Suppressor macrophage treated with lipopolysaccharide for 1 hour (primary cell): ENCODE measurements at places on chromosomes 4 and X.

DNA sequence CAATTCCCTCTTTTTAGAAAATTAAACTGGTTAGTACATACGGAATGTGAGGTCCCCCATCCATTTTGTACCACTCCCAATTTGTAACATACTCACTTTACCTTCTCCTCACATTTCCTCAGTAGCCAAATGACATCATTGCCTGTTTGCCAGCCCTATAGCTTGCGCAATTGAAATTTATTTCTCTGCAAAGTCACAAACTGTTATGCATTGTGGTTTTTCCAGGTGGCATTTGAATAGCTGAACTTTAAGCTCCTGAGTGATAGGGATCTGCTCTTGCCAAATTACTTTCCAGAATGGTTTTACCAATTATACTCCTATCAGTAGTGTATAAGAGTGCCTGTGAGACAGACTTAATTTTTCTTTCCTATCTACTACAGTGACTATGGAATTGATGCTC lies 7.7 kb downstream of the COL4A5 start:
- no peak for DNase-seq

GRCh38 chrX:106874075-106874474 lies 29.1 kb downstream of the RIPPLY1 start:
- peak; percentile 54 for DNase-seq

GRCh38 chr4:133638751-133639150 lies 489.7 kb downstream of the PCDH10 start:
- no peak for DNase-seq

DNA sequence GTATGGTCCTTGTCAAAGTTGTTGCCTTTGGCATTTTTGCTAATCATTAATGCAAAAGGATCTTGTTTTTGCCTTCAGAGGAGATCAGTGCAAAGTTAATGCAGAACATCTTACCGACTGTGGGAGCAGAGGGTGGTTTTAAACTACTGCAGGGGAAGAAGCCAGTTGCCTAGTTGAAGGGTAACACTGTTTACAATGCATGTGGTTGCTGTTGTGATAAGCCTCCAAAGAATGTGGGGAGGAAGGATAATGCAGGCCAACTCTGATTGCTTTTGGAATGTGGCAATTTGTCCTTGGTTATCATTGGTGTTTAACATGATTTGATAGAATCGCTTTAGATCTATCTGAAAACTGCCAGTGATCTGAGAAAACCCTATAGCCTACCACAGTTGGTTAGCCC lies 204.3 kb upstream of the TLL1 start:
- DNase-seq, result no peak

GRCh38 chr4:144376866-144377265 lies 236.3 kb upstream of the GYPA start:
- no peak for DNase-seq

GRCh38 chrX:74536832-74537371 lies 77.5 kb downstream of the RLIM start:
- DNase-seq, result peak; percentile 3

DNA sequence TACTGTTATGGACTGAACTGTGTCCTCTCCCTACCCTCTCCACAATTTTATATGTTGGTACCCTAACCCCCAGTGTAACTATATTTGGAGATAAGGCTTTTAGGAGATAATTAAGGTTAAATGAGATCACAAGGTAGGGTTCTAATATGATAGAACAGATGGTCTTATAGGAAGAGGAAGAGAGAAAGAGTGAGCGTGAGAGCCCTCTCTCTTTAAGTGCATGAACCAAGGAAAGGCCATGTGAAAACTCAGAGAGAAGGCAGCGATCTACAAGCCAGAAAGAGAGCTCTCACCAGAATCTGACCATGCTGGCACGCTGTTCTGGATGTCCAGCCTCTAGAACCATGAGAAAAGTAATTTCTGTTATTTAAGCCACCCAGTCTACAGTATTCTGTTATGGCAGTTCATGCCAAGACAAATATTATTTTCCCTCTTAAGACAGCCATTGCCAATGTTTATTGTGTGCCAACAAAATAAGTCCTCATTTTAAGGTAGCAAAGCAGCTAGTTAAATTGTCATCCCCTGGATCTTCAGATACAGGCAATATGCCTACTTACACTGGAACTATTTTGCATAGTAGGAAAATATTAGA lies 336.2 kb downstream of the MID1IP1 start:
- DNase-seq, result no peak

GRCh38 chr4:8646296-8647093 lies 53.9 kb downstream of the CPZ start:
- no peak for DNase-seq
